H1 (cell line): ENCODE measurements at places on chromosomes 2 and 18.

DNA sequence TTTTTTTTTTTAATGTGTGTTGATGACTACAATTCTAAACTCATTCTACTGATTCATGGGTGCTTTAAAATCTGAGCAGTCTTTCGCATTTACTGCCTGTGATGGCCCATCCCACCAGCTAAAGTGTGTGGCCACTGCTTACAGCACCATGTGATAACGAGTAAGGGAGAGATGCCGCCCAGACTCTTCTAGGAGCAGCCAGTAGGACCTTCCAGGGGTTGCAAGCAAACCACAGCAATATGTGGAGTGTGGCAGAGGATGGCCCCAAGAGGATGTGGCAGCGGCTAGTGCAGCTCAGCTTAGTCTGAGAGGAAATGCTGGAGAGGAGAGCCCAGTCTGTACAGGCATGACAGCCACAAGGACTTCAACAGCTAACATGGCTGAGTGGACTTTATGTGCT, 14.9 kb downstream of the IL1B start:
- no peaks in the 10 kb centered on the region for H3K27me3 ChIP-seq
- H3K27ac ChIP-seq = no peak overlapping the region
- DNase-seq = no peak
- no peaks in the 10 kb centered on the region for H3K4me1 ChIP-seq
- no peak overlapping the region for H3K4me3 ChIP-seq

DNA sequence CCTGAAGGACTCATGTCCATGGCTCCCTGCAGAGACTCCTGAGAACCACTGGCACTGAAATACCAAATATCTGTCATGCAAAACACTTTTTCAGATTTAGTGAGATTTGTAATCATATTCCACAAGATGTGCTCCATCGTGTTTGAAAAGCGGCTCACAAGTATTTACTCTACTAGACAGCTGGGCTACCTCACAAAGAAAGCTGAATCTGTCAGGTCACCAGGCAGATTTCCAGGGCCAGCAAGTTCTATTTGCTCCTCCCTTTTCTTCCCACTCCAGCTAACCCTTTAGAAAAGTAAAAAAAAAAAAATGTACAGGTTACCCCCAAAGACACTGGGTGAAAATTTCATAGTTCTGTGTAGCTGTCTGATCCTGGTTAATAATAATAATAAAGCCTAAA, 22.9 kb downstream of the WIPF1 start:
- H3K4me1 ChIP-seq = no peaks in the 10 kb centered on the region
- H3K36me3 ChIP-seq = no peaks in the 10 kb centered on the region; the same call in 1 of the 2 replicates
- H3K4me3 ChIP-seq = no peak overlapping the region

DNA sequence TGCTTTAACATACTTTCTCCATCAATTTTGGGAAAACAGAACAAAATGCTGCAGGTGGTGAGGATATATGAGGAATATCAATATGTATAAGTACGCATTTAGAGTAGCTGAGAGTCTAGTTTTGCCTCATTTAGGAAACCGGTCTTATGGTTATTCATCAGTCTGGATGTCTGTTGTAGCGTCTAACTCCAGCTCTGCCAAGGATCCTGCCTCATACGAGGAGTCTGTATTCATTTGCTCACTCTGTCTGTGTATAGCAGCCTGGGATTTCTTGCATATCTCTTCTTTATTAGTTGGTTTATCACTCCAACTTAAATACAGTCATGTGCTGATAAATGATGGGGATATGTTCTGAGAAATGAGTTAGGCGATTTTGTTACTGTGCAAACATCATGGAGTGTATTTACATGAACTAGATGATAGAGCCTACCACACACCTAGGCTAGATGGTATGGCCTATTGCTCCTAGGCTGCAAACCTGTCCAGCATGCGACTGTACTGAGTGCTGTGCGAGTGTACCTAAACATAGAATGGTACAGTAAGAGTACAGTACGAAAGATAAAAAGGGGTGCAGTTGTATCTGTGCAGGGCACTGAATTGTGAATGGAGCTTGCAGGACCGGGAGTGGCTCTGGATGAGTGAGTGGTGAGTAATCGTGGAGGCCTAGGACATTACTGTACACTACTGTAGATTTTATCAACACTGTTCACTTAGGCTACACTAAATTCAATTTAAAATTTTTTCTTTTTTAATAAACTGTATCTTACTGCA, 148.1 kb downstream of the ZNF407 start:
- H3K4me3 ChIP-seq = no peak overlapping the region
- no peaks in the 10 kb centered on the region for H3K36me3 ChIP-seq

- no peaks in the 10 kb centered on the region; the same call in 1 of the 2 replicates for H3K36me3 ChIP-seq
- no peak for DNase-seq
- no peaks in the 10 kb centered on the region for H3K27me3 ChIP-seq
These were observed 29.2 kb downstream of the WIPF1 start for GRCh38 chr2:174568425-174568824.

- H3K4me3 ChIP-seq = no peak overlapping the region
- no peaks in the 10 kb centered on the region for H3K27me3 ChIP-seq
- no peak for DNase-seq
- no peaks in the 10 kb centered on the region; the same call in 1 of the 2 replicates for H3K4me1 ChIP-seq
- H3K36me3 ChIP-seq = no peaks in the 10 kb centered on the region
These were observed 108.5 kb upstream of the UNC80 start for GRCh38 chr2:209663139-209663538.

GRCh38 chr2:102619414-102620319, at the start of gene SLC9A2:
Gene SLC9A2 (plus strand): TSS chr2:102619553. CDS start chr2:102619849, 296 bp downstream.
- H3K36me3 ChIP-seq = no peaks in the 10 kb centered on the region
- no peak within 1 kb of the TSS for H3K27ac ChIP-seq
- peaks cover 7% of the 10 kb centered on the region for H3K4me1 ChIP-seq
- H3K4me3 ChIP-seq = peak within 1 kb of the TSS; percentile 58
- H3K27me3 ChIP-seq = peaks cover 32% of the 10 kb centered on the region
